Activated CD4-positive, alpha-beta T cell treated with anti-CD3 and anti-CD28 coated beads for 1 hour (primary cell): ENCODE measurements at places on chromosomes 12 and 14.

GRCh38 chr12:120902846-120903411, 1.2 kb downstream of the SPPL3 start:
- no peak for DNase-seq

GRCh38 chr14:65016471-65016870, 29.8 kb downstream of the FNTB start:
- DNase-seq, result no peak

DNA sequence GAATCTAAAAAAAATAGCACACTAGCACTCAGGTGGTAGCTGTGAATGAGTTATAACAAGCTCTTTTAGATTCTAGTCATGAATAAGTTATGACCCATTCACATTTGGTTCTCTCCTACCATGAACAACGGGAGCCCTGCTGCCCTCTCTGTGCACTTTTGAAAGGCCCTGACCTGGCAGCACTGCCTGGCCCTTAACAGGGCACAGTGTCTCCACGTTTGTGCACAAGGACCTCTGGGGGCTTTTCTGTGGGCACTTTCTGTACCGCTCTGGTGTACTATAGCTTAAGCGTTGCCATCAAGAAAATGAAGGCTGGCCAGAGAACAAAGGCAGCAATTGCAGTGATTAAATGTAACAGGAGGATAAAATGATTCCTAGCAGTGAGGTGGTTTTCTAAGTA, 21.2 kb downstream of the CCDC92 start:
- no peak for DNase-seq

- DNase-seq, result no peak
Observed at GRCh38 chr12:67780580-67781084, 132.1 kb downstream of the DYRK2 start.

DNA sequence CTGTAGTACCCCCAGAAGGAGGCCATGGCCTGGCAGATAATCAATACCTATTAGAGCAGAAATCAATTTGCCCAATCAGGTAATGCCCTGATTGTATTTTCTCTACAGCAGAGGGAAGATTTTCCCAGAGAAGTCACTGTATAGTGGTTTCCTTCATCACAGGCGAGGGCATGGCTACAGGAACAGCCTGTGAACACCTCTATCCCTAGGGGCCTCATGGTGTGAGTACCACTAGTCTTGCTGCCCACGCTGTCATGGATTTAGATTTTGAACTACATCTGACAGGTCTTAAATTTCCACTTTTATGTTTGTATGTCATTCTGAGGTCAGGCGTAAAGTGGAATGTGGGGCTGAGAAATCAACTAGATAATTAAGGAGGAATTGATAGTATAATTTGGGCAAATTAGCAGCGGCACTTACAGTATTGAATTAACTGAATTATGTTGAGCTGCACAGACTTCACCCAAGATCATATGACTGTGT, 42.4 kb upstream of the STXBP6 start:
- DNase-seq, result no peak

GRCh38 chr12:12403264-12404248, 46.7 kb downstream of the BORCS5 start:
- DNase-seq, result no peak

DNA sequence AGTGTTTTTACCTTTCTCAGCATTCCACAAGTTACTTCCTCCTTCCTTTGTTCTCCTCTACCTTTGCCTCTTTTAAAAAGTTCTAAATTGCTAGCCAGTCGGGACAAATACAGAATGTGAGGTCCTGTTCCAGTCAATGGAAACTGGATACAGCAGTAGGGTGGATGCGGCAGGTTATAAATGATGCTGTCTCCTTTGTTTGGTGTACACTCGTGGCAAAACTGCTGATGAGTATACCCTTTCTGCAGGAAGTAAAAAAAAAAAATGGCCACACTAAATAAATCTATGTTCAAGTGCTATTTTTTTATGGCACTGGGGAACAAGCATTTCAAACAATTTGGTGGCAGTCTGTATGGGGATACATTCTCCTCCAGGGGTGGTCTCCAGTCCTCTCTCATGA, 27.5 kb downstream of the KLRK1 start:
- no peak for DNase-seq
